Eye (tissue), 1 donor: ENCODE measurements at places on chromosomes 2 and 18.

- DNase-seq, result no peak
These were observed 33.0 kb downstream of the DPYSL5 start for GRCh38 chr2:26880910-26881435.

- DNase-seq, result no peak
These were observed 123.0 kb upstream of the SLC39A10 start for GRCh38 chr2:195533771-195534642.

DNA sequence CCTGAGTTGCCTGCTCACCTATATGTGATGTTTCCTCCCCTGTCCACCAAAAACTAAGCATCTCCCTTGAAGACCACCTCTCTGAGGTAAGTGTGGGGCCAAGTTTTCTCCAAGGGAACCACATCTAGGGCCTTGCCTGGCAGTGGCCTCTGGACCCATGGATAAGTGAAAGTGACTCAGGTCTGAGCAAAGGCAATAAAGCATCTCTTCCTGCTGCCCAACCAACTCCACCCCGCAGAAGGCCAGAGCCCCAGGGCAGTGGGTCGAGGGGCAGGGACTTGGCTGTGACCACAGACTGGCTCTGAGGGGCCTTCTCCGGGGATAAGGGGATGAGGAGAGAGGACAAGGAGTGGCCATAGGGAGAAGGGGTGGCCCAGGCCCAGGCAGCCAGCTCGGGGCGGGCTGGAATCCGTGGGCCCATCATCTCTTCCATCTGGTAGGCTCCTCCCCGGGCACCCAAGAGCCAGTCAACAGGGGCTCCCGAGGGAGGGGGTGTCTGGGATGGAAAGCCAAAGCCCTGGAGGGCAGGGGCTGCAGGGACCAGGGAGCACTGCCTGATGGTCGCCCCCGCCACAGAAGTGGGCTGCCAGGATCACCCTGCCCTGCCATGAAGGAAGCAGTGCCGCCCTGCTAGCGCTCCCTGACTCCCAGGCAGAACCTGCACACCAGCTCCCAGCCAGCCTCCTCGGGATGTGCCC lies 33.4 kb downstream of the EMX1 start:
- DNase-seq, result no peak

DNA sequence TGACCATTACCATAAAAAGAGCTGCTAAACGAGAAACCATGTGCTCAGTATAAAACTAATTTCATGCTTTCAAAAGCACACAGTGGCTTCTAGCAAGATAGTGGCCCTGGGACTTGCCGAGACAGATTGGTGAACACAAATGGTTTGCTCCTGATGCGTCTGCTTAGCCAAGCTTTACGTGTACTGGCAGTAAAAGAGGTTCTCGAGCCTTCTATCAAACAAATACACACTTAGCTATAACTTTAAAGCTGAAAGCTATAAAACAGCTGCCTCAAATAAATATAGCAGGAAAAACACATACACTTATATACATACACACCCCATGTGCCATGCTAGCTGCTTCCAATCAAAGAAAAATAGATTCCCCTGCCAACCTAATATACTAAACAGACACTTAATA lies 117.0 kb downstream of the ZNF385B start:
- DNase-seq, result no peak

GRCh38 chr2:76323381-76323780 lies 612.7 kb upstream of the GCFC2 start:
- DNase-seq, result no peak

GRCh38 chr2:148680462-148680861 lies 35.9 kb downstream of the EPC2 start:
- no peak for DNase-seq

- no peak for DNase-seq
These were observed 28.1 kb downstream of the THAP4 start for GRCh38 chr2:241608881-241609280.

- DNase-seq, result no peak
These were observed 206.0 kb downstream of the FHOD3 start for GRCh38 chr18:36503477-36503876.

GRCh38 chr2:85132834-85133637 lies at the start of gene TCF7L1:
Gene TCF7L1, plus strand, starts transcription at chr2:85133392. Its CDS starts 293 bp downstream, at chr2:85133685.
- peak; percentile 95 for DNase-seq

GRCh38 chr2:168901003-168901402 lies at the start of gene G6PC2:
Gene G6PC2, plus strand, starts transcription at chr2:168901291. Its CDS starts 41 bp downstream, at chr2:168901332.
- no peak for DNase-seq

DNA sequence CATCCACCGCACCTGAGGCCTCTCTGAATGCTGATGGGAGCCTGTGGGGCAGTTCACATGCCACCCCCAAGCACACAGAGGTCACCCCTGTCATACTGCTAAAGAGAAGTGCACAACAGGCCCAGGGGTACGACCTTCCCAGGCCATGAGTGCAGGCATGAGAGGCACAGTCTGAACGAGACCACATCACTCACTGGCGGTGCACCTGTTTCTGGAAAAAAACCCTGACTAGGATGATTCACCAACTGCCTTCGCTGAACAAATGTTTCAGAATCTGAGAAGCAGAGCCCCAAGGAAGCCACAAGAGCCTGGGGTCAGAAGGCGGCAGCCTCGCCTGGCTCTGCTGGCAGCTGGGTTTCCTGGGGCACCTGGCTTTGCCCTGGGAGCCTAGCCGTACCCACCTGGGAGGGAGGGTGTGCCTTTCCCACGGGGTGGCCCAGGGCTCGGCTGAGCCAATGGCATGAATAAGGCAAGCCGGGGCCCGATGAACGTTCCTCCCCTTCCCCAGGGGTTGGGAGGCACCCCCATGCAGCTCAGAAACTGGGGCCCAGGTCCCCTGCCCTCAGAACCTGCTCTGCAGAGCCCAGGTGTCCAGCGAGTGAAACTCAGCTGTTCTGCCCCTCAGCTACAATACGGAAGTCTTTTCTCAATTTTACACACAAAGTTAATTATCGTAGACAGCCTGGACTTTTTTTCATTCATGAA lies 73.8 kb downstream of the HDAC4 start:
- no peak for DNase-seq

DNA sequence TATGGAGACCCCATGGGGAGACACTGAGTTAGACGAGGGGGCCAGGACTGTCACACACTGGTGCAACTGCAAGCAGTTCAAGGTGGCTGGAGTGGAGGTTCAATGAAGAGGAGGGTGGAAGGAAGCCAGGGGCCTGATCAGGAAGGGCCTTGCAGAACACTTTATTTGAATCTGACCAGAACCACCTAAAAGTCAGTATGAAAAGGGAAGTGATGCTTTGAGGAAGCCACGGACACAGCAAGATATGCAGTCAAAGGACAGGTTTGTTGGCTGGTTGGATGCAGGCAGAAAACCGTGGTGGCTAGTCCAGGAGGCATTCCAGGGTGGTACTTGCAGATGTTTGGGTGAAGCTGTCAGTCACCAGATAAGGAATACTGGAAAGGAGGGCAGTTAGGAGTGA lies 3.5 kb upstream of the FAM124B start:
- no peak for DNase-seq

- DNase-seq, result peak; percentile 96
These were observed 54.5 kb downstream of the SCN2A start for GRCh38 chr2:165293440-165294420.

- DNase-seq, result no peak
These were observed 74.3 kb upstream of the CCDC150 start for GRCh38 chr2:196565106-196565765.

GRCh38 chr18:4658804-4659203 lies 203.7 kb upstream of the DLGAP1 start:
- DNase-seq, result no peak

- no peak for DNase-seq
These were observed 539.8 kb upstream of the RAB6C start for GRCh38 chr2:129439406-129440302.

DNA sequence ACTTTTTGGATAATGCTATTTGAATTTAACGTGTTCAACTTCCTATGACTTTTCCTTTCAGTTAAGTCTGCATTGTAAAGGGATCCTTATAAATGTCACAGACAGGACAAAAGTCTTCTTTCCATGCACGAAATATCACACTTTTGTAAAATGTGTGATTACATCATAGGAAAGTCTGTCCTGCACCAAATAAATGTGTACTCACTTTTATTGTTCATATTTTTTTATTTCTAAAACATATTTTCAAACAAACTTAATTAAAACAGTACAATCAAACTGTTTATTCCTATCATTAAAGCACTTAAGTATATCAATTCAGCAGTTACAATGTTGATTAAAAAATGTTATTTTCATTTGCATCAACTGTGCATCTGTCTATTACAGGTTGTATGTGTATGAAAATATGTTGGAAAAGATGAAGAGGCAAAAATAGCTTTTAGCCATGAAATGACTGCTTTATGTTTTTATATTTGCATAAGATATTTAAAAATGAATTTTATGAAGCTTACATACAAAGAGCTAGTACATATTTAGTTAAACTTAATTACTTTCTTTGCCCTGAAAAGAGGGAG lies 105.6 kb downstream of the CSRNP3 start:
- peak; percentile 43 for DNase-seq

- no peak for DNase-seq
These were observed 263.9 kb downstream of the LTBP1 start for GRCh38 chr2:33210626-33211025.

- no peak for DNase-seq
These were observed 245.2 kb upstream of the GULP1 start for GRCh38 chr2:188046437-188046836.

DNA sequence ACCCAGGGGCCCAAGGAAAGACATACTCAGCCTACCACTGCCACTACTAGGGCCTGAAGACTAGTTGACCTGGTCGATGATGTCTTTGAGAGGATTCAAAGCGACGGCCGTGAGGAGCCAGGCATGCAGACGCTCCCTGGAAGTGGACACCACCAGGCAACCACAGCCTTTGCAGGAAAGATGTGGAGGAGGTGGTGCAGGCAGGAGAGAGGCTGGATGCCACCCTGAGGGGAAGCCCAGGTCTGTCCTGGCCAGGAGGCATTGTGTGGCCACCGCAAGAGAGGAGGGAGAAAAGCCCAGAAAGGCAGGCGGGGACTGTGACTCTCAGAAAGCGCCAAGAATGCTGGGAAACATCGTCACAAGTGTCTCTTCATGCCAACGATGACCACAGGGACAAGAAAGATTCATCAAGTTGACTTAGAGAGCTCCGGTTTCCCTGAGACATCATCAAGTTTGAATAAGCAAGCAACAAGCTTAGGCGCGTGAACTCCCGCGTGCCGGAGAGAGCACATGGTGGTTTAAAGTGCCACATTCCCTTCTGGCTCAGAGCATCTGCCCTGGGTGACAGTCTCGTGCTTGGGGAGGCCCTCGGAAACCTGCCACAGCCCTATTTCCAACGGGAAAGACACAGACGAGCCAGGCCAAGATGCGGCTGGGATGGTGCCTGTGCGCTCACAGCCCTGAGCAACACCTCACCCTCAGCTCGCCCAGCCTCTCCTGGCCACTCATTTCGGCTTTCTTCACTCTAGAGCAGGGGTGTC lies 464.5 kb upstream of the SALL3 start:
- no peak for DNase-seq

GRCh38 chr2:197079832-197080555 lies 153.5 kb upstream of the PGAP1 start:
- DNase-seq, result peak; percentile 63

DNA sequence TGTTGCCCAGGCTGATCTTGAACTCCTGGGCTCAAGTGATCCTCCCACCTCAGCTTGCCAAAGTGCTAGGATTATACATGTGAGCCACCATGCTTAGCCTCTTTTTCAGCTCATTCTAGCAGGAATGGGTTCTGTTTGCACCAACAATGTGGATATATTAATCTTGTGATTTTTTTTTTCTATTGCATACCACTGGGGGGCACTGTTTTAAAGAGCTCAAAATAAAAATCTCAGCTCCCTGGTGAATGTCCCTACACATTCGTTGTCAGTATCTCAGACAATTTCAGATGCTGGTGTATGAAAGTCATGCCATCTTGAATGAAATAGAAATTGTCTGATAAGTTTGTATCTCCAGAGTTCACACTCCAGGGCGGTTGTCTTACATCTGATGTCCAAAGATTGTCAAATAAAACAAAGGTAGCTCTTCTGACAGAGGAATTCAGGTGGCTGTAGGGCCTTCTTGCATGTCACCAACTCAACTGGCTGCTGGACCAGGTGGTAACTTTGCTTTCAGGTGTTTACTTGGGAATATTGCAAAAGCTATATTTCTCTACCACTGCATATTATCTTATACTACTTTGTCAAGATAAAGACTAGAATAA lies 3.1 kb upstream of the MATN3 start:
- peak; percentile 70 for DNase-seq

DNA sequence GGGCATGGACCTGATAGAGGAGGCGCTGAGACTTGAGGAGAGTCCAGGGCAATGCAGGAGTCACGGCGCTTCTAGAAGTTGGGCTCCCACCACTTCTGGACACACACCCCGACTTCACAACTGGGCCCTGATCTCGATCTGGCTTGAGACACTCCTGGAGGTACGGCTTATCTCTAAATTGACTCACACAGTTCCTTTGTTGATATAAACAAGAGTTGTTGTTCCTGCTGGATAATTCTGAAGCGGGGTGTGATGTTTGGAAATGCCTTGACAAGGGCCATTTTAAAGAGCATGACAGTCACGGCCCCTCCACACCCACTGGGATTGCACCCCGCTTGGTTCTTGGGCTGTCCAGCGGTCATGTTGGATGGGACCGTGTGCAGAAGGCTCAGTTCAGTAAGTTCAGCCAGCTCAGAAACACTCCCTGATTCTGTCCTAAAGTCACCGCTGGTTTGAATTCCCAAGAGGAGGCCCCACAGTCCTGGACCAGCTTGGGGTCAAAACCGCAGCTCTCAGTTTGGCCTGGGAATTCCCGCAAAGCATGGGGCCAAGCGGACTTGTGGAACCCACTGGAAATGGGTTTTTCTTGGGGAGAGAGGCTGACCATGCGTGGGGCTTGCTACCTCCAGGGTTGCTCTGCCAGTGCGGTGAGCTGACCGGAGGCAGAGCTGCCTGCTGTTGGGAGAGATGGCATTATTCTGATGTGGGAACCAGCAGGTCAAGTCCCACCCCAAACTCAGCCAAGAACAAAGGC lies 9.3 kb upstream of the NEU2 start:
- DNase-seq, result no peak

- DNase-seq, result peak; percentile 82
These were observed 59.2 kb downstream of the DOCK10 start for GRCh38 chr2:224982910-224983711.

DNA sequence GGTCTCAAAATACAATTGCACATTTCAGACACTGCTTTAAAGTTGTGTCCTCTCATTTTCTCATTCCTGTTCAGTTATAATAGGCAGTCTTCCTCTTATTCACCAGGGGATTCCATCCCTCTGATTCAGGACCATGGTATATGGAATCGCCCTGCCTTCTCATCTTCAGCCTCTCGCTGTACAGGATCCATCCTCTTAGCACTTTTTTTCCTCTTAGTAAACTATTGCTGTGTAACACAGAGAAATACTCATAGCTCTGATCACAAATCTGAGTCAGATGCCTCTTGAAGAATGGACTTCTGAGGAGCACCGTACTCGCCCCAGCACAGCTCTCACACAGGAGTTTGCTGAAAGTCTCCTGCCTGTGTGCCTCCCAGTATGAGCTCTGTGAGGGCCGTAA lies 11.3 kb downstream of the RMP24 start:
- DNase-seq, result no peak

- no peak for DNase-seq
These were observed 65.7 kb upstream of the RTN4 start for GRCh38 chr2:55115761-55116597.

- DNase-seq, result no peak
These were observed 18.7 kb downstream of the IL36B start for GRCh38 chr2:113034016-113034415.

- peak; percentile 78 for DNase-seq
These were observed 280.6 kb upstream of the PARD3B start for GRCh38 chr2:204264621-204265140.
